IMR-90 (cell line): ENCODE measurements at places on chromosomes 7 and 10. TPM values are rescaled to one million over a fixed set of nuclear protein-coding genes. Genes with fewer than 3 reads are reported as not detected.

IL6 gene
- total RNA-seq, result 15.2 and 18.3 TPM in 2 replicates

AASS gene
- 12.9 and 15.0 TPM in 2 replicates for total RNA-seq

GIMAP5 gene
- not detected in 2 replicates for total RNA-seq

GRCh38 chr10:103784723-103785418 is 70.5 kb downstream of the SH3PXD2A start:
- DNase-seq, result no peak

- peak; percentile 25 for DNase-seq
These were observed 199.5 kb downstream of the SKAP2 start for GRCh38 chr7:26664735-26665416.

DNA sequence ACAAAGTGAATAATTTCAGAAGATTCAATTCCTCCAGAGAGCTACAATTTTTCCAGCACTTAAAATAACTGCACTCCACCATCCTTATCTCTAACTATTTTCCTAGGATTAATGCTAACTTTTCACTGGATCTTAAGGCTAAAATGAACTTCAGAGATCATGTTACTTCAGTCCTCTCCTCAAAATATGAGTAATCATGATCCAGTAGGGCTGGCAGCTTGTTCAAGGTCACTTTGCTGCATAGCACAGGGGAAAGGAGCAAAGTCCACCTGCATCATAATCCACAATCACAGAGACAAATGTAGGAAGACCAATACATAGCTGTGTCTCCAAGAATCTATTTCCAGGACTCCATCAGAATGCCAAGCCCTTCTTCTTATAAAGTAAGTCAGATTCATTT is 150.3 kb downstream of the LRRTM3 start:
- no peak for DNase-seq

DNA sequence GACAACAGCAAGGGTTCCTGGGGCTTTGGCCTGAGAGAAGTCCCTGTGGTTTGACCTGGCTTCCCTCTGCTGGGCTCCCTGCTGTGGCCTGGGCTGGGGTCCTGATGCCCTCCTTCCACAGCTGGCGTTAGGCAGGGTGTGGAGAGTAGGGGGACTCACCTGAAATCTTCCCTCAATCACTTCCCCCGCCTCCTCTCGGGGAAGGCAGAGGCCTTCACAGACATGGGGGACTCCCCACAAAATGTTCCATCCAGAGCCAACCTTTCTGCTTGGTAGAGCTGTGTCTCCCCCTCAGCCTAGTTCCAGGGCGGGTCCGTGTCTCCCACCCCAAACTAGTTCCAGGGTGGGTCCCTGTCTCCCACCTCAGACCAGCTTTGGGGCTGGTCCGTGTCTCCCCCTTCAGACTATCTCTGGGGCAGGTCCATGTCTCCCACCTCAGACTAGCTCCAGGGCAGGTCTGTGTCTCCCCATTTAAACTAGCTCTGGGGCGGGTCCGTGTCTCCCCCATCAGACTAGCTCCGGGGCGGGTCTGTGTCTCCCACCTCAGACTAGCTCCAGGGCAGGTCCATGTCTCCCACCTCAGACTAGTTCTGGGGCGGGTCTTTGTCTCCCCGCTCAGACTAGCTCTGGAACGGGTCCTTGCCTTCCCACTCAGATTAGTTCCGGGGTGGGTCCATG is 2.2 kb downstream of the PVRIG start:
- DNase-seq, result no peak

GPR15LG gene
- total RNA-seq, result not detected in 2 replicates

DNA sequence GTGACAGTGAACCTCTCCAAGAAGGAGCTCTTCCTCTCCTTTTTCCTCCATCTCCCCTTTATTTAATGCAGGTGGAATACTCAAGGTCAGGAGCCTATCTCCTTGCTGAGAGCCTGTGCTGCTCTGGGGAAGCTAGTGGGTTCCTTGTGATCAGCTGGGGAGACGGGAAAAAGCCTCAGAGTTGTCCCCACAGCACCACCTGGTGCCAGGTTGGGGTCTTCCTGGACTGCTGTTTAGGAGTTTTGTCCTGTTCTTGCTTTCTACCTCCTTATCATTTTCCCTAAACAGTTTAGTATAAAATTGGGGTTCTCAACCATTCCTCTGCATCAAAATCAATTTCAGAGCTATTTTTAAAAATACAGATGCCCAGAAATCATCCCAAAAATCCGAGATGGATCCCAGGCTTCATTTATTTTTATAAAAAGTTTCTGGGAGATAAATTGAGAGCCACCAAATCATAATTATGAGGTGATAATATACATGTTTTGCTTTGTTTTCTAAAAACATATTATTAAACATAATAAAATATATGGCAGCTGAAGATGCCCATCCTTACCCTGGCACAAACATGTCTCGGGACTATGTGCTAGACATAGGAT is 44.3 kb downstream of the MACC1 start:
- peak; percentile 40 for DNase-seq

SORCS1 gene
- total RNA-seq, result under 0.01 TPM in 1 of 2 replicates, not detected in the other

DNA sequence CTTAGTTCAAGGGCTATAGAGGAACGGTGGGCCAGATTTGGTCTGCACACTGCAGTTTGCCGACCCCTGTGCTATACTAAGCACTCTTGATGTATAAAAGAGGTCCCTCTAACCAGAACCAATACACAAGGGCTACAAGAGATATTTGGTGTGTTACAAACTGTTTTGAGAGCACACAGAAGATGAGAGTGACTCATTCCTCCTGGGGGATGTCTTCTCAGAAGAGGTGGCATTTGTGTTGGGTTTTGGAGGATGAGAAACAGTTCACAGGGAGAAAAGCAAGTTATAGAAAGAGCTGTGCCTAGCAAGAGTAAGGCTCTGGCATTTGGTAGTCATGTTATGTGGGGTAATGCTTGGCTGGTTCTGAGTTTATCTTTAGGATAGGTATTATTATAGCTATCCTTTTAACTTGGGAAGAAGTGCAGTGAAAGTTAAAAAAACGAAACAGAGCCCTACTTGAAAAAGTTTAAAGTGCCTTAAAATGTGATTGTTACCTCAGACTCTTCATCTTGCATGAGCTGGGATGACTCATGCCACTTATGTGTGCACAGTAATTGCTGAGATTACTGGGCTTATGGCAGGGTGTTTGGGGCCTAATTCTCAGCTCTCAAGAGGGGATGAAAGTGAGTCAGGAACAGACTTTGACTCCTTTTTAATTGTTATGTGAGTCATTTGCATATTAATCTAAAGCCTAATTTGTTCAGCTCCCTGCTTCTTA is 160.4 kb downstream of the KIF20B start:
- DNase-seq, result peak; percentile 42

DNA sequence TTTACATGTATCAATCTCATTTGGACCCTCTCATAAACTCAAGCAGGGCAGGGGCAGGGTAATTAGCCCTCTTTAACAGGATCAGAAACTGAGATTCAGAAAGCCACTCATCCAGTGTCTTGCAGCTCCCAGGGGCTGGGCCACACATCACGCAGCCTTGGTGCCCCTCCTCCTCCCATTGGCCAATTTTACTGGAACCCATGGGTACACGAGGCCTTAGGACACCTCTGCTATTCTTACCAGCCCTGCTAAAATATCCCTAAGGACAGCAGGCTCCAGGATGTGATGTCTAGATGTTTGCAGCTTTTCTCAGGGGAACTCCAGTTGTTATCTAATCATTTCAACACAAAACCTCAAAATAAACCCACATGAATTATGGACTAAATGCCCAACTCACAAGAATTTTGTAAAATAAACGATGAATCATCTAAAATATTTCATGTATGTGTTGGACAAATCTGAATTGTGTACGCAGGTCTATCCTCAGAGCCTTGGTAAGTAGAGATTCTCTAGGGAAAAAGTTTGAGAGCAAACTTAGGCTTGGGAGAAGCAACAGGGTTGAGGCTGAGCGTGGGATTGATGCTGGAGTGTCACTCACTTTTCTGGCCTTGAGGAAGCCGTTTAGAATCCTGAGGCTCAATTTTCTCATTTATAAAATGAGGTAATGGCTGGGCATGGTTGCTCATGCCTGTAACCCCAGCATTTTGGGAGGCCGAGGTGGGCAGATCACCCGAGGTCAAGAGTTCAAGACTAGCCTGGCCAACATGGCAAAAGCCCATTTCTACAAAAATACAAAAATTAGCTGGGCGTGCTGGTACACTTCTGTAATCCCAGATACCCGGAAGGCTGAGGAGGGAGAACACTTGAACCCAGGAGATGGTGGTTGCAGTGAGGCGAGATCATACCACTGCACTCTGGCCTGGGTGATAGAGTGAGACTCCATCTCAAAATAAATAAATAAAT is 69.7 kb upstream of the TNS3 start:
- DNase-seq, result peak; percentile 99

- no peak for DNase-seq
These were observed 62.0 kb upstream of the HGF start for GRCh38 chr7:81831883-81832282.

VKORC1L1 gene
- 14.5 and 19.4 TPM in 2 replicates for total RNA-seq

DNA sequence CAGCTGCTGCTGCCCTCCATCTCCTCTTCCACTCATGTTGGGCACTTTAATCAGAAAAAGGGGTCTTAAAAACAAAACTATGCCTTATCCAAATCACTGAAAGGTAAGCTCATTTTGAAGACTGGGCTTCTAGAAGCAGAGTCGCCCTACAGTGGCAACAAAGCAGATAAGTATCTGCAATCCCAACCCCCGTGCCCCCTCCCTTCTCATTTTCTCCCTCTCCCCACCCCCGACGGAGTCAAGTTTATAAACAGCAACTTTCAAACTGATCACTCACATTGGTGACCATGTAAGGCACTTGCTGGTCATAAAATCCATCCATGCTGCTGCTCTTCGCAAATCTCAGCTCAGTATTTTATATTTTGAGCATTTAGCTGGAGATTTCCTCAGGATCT is 738 bp downstream of the ETV1 start:
- peak; percentile 26 for DNase-seq
